ENCODE measurements at places on chromosomes 5 and 9.

- DNase-seq, result no peak
Observed at GRCh38 chr9:133605856-133606707, 3.1 kb downstream of the FAM163B start.

DNA sequence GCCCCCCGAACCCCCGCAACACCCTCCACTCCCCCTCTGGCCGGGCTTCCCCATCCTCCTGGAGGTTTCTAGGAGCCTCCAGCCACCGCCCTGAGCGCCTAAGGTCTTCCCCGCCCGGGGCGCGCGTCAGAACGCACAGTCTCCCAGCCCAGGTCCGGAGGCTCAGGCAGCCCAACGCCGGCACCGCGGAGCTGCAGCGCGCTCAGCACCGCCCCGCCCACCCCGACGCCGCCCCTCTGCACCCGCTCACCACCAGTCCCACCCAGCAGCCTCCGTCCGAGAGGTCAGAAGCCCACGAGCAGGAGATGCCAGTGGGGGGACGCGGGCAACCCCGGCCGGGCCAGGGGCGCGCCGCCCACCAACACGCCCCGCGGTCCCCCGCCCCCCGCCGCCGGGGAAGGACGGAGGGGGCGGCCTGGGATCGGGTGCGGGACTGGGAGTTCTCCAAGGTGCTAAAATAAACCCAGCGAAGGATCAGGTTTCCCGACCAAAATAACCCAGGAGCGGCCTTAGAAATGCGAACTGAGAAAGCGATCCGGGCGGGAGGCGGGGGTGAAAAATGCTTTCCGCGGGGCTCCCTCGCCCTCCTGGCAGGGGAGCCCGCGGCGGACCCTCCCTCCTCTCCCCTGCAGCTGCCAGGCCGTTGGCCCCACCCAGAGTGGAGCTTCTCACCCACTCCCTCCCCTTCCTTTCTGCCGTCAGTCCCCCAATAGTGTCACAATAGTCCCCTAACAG is 6.5 kb upstream of the FAM78A start:
- no peak for DNase-seq

GRCh38 chr5:916441-917293 is 24.0 kb downstream of the TRIP13 start:
- DNase-seq, result no peak

DNA sequence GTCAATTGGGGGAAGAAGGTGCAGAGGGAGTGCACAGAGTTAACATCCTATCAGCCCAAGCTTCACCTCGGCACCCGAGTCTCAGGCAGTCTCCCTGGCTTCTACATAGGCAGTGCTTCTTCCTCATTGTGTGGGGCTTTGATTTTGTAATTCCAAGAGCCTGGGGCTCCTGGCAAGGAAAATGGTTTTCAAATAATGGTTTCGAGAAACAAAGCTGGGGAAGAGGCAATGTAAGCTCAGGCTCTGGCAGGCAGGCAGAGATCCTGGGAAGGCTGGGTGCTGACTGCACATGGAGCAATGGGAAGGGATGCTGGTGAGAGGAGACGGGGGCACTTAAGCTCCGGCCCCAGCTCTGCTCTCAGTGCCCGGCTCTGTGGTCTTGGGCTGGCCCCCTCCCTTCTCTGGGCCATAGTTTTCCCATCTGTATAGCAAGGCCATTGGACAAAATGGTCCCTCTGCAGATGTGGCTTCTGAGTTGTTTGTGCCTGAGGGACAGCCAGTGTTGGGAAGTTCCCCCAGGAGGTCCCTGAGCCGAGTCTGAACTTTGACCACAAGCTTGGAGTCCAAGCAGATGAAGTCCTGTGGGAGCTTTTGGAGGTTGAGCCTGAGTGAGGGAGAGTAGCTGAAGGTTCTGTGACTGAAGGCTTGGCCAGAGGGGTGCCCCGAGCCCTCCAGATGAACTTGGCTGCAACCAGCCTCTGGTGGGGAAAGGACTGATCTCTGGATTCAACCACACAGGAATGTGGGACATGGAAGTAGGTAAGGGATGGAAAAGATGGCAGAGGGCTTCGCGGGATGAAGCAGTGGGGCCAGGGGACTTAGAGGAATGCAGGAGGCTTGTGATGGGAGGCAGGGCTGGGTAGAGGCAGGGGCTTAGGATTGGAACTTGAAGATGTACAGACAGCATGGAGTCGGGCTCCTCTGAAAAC is 28.5 kb upstream of the IL17B start:
- DNase-seq, result no peak

DNA sequence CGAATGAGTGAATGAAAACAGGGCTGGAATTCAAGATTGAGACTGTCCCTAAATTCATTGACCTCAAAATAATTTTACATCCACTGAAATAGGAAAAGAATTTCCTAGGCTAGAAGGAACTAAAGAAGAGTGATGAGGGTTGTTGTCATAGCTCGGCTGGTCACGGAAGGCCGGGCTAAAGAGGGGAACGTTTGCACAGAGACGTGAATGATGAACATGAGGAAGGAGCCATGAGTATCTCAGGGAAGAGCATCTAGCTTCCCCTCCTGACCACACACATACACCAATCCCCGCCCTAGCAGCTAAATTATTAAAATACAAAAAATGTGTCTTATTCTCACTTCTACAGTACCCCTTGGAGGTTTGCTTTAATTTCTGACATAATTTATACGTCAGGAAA is 124.4 kb upstream of the ABCA1 start:
- no peak for DNase-seq

- no peak for DNase-seq
Observed at GRCh38 chr5:14369780-14370179, 211.8 kb upstream of the OTULINL start.

DNA sequence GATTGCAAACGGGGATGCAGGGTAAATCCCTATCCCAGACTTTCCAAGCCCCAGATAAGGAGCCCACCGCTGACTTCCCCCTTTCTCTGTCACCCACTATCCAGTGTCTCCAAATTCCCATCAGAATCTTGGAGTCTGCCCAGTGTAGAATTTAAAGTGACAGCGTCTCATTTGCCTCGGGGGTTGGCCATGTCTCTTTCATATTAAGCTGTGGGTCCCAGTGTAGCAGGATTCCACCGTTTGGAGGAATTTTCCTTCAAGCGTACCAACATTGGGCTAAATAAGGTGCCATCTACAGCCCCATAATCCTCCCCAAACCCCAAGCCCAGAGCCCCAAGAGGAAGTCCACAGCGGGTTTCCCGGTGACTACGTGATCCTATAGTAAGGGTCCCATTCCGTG is 1.1 kb downstream of the BRINP1 start:
- no peak for DNase-seq

- peak; percentile 23 for DNase-seq
Observed at GRCh38 chr5:150523472-150524350, 15.8 kb downstream of the NDST1 start.

DNA sequence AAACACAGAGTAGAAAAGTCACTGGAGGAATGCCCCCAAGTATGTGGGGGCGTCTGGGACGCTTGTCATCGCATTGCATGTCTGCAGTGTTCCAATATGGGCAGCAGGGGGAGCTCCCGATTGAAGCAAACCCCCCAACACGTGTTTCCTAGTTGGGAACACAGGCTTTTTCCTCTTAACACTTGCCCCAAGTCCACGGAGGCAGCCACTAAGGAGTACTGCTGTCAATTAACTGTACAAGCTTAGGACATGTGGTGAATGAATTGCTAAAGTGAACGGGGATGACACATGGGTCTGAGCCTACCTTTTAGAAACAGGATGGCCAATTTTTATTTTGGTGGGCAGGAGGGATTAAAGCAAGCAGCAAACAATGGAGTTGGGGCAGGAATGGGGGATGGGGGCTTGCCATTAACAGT is 2.2 kb downstream of the GABRB2 start:
- peak; percentile 63 for DNase-seq

DNA sequence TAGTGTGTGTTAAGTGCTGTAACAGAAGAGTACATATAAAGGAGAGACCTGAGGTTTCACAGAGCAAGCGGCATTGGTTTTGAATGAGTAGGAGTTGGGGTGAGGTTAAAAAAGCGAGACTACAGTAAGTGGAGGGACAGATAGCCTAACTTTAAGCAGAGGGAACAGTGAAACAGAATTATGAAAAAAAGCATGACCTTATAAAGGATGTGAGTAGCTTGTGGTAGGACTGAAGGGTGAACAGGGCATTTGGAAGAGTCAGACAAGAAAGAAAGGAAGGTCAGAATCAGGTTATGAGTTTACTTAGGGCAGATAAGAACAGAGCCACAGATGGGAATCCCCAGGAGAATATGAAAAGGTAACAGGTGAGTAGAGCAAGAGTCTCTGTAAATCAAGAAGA is 22.5 kb downstream of the MSANTD3 start:
- peak; percentile 78 for DNase-seq

- DNase-seq, result no peak
Observed at GRCh38 chr5:60178101-60178500, 284.6 kb upstream of the PDE4D start.

GRCh38 chr5:151903243-151903653 is 21.4 kb downstream of the GLRA1 start:
- DNase-seq, result no peak

DNA sequence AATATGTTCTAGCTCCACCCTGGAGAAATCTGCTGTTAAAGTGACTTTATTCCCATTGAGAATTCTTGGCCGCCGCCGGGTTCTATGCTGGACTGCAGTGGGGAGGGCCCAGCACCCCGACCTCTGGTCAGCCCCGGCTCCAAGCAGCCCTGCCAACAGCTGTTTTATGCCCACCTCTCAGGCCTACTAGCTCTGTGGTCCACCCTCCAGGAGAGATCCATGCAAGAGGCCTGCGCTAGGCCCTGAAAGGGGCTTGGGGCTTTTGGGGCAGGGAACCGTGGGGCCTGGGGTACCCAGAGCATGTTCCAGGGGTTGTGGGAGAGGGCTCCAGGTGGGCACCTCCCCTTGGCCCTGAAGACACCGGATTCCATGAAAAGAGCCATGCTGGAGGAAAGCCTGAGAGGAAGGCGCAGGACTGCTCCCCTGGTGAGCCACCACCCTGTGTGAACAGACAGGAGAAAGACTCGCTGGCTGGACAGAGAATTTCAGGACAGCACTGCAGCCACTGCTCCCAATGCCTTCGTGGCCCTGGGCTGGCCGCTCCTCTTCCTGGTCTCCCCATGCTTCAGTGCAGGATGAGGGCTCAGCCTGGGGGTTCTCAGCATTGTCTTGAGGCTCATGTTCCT is 44.6 kb upstream of the RUFY1 start:
- DNase-seq, result no peak

GRCh38 chr9:20823051-20823450 is 139.0 kb downstream of the FOCAD start:
- DNase-seq, result no peak

Measured in MM.1S (cell line).